ENCODE measurements at places on chromosomes 16 and 17. TPM values are rescaled to one million over a fixed set of nuclear protein-coding genes. Genes with fewer than 3 reads are reported as not detected.

DNA sequence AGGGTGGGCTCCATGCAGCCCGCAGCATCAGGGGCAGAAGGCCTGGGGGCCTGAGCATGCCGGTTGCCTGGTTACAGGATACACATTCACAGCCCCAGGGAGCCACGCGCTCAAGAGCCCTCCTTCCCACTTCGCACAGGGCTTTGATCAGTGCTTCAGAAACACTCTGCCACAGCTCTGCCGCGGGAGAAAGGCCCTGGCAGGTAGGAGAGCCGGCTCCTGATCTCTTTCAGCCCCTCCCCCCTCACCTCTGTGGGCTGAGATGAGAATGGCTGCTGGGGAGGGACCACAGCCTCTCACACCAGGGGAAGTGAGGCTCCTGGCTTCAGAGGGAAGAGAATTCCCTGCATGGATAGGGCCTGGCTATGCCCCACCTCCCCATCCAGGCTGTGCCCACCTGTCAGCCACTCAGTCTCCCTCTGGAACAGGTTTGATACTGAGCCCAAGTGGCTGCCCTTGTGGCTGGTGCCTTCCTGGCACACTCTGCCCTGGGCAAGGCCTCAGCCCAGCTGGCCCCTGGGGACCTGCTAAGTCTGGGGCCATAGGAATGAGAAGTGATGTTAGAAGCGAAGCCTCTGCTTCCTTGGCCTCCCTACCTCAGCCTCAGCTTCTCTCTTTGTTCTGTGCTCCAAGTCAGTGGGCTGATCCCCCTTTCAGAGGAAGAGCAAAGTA is 8.6 kb downstream of the DOK4 start:
- peak; percentile 28 for DNase-seq

GRCh38 chr17:43570518-43570928 is 24.4 kb upstream of the ETV4 start:
- no peak for DNase-seq

- DNase-seq = no peak
Observed at GRCh38 chr17:36000732-36001109, 632 bp downstream of the CCL15 start.

DNA sequence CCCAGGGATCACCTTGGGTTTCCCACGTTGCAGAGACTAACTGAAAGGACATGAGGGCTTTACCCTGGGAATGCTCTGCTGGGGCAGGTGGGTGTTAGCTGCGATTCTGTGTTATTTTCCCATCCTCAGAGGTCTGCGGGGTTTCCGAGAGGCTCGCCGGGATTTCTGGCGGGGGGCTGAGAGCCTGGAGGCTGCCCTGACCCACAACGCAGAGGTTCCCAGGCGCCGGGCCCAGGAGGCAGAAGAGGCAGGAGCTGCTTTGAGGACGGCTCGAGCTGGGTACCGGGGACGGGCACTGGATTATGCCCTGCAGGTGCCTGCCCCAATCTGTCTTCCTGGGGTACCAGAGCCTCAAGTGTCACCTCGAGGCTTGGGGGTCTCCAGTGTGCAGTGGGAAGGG is 6.9 kb downstream of the ACAP1 start:
- DNase-seq = no peak

PDILT gene
- total RNA-seq = not detected

- DNase-seq = no peak
Observed at GRCh38 chr16:29974291-29975133, 844 bp downstream of the TAOK2 start.

DNA sequence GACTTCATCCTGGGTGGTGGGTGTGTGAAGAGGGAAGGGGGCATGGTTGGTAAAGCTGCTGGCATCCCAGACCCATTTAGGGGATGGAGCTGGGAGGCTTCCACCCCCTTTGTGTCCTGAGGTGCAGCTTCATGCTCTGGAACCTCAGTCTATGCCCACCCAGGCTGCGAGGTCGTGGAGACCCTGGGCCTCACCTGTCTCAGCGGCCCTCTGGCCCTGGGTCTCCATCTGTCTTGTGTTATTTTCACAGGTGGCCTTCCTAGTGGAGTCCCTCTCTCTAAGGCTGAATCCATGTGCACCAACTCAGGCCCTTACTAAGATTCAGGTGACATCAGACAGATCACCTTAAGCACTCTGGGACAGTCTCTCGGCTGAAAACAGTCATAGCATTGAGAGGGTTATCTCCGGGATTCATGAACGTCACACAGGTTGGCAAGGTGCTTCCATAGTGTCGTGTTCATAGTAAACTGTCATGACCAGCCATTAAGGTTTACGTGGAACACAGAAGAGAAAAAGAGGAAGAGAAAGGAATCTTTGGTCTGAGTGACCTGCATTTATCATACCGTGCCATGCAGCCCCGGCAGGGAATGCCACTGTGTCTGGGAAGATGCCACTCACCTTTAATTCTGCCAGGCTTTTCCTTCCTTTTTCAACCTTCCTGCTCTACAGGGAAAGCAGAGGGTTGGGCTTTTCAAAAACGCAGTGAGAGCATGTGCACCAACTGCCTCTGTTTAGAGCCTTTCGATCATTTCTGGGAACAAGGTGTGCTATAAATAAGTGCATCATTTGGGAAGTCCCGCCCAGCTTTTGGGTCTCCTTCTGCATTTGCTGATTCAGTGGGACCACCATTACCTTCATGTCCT is 4.5 kb upstream of the FOXL1 start:
- no peak for DNase-seq
